Sciatic nerve (tissue), 2 donors: ENCODE measurements at places on chromosomes 2 and 18.

- no peak for DNase-seq
These were observed 283.2 kb downstream of the MREG start for GRCh38 chr2:215729985-215730620.

DNA sequence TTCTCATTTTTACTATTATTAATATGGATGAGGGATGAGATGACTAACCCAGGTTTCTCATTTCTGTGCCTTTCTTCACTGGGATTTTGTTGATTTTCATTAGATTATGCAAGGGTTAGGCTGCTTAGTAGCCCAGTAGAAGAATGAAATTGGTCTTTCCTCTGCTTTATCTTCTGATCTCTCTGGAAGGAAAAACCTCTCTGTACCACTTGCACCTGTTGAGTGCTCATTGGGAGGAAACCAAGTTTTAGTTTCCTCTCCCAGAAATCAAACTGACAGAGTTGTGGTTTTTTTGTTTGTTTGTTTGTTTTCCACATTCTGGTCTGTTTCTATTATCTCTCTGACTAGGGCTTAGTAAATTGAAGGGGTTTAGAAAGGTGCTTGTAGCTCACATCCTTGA is 60.8 kb downstream of the KIAA1328 start:
- DNase-seq, result no peak

DNA sequence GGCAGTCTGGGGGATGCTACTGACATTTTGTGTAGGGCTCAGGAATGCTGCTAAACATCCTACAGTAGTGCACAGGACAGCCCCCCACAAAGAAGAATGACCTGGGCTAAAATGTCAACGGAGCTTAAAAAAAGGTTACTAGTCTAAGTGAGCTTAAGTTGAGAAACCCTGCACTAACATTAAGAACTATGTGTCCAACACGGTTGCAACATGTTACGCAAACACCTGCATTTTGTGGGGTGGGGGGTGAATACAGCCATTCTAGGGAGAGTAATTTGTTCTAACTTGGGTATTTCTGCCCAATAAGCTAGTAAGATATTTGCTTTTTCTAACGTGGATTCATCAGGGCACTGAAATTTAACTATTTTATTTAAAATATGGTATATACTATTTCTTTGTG is 57.9 kb downstream of the SLC8A1 start:
- DNase-seq, result no peak

DNA sequence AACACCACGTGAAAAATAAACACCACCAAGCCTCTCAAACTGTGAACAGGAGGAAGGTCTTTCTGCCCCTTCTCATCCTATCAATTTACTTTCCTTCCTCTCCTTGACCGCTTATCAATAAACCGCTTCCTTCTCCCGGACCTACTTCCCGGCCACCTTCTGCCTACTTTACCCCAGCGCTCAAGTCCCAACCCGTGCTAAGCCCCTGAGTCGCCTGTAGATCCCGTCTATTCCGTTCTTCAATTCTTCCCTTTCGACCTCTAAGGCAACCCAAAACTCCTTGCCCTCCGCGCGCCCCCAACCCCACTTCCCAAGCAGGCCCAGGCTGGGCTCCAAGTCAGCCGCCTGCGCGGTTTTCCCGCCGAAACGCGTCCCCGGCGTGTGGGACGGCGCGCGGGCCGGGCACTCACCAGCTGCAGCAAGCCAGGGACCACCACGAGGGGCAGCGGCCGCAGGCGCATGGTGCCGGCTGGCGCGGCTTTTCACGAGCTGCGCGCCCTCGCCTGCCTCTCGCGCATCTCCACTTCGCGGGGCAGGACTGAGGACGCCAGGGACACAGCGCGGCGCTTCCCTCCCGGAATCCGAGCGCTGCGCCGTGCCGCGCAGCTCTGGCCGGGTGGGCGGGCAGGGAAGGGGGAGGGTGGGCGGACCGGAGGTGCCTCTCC is at the start of gene NXPH2:
NXPH2 (minus strand) TSS at position 610 of the 665 bp plus-strand sequence; CDS start at position 461, 149 bp downstream.
- no peak for DNase-seq

DNA sequence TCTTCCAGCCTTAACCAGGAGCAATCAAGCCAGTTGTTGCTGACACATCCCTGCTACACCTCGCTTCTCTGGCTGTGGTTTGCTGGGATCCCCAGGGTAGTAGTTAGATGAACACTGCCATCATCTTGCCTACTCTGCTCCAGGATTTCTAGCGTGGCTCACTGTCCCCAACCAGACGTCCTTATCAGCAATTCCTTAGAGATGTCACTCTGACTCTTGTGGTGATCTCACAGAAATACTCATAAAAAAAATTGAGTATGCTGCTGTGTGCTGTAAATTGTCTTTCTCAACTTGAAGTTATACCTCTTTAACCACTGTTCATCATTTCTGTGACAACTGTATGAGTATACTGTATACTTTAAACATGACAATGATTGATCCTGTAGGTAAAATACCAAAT is 63.2 kb downstream of the PLCL1 start:
- no peak for DNase-seq

DNA sequence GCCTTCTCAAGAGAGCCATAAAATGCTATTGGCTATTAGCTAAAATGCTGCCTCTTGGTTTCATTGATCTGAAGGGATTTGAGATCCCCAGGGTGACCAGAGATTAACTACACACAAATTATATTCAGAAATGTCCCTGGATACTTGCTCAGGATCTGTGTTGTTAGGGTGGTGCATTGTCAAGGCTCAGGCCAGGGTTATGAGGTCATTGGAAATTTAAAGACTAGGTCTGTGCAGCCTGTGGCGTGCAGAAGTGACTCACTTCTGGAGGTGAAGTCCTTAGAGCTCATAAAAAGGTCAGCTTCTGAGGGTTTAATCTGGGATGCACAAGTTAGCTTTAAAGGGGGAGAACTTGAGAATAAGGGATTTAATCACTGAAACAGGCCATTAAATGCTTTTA is 23.5 kb downstream of the LRRTM1 start:
- no peak for DNase-seq

DNA sequence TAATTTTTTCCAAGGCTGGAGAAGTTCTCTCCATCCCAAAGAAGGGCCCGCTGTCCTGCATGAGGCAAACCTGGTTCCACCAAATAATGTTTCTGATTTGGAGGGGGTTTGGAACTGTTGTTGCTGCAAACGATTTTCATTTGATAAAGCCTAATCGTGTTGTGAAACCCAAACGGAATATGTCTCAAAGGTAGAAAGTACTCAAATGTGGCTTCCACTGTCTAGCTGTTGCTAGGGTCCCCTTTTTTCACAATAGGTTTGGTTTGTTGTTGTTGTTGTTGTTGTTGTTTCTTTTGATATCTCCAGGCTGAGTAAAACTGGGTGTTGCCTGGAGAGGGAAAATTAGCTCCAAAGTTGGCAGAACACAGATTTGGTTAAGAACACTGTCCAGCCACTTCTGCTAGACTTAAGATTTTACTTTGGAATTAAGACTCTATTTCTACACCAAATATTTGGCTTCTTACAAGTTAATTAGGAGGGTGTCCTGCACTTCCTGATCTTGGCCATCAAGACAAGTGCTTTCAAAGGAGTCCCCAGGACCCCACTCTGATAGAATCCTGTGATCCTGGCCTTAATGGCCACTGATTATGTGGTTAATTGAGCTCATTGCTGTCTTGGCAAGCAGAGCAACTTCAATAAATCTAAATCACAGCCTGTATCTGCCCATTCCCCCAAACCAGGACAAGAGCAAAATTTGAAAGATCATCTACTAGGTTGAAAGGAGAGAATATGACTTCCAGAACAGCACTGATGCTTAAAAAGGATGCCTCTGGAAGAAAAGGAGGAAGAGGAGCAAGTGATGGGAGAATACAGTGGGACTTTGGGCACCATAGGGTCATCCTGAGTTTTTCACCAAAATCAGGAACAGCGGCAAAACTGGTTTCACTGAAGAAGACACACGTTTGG is 3.3 kb upstream of the HOXD13 start:
- no peak for DNase-seq

GRCh38 chr18:808086-808485 is 4.0 kb downstream of the YES1 start:
- no peak for DNase-seq
